ENCODE measurements at places on chromosomes 3 and 15.

- no peak for DNase-seq
These were observed 52.6 kb downstream of the RFTN1 start for GRCh38 chr3:16460886-16461285.

DNA sequence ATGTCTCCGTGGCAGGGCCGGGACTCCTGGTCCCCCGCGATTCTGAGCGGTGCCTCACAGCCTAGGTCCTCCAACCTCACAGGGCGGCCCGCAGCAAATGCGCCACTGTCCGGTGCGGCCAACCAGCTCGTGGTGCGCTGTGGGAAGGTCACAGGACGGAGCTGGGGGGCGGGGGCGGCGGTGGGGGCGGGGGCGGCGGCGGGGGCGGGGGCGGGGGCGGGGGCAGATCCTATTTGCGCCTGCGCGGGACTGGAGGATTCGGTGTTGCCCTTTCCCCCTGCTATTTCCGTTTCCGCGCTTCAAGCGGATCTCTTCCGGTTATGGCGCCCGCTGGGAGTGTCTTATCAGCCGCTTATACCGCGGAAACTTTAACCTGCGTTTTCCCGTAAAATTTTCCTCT, 106.7 kb upstream of the SNRPN start:
- DNase-seq, result no peak

DNA sequence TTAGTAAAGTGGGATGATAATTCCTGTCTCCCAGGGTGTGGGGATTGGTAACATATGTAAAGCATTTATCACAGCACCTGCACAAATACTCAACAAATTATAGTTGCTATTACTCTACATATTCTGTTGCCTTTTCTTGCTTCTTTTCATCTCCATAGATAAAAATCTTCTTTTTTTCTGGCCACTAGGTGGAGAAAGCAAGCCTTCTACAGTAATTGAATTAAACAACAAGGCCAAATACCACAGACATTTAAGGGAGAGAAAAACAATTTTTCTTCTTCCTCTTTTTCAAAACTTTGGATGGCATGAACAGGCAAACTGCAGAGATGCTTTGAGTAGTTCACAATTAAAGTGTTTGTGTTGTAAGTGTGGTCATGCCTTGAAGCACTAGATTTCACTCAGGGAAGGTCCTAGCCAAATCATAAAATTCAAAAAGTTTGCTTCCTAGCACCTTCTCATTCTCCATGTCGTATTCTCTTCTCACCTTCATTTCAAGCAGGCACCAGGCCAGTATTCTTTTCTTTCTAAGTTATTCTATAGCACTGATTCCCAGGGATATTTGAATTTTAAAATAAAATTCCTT, 493.4 kb upstream of the TGFBR2 start:
- DNase-seq, result no peak

- no peak for DNase-seq
These were observed 1.5 kb upstream of the SLC12A8 start for GRCh38 chr3:125213946-125214542.

GRCh38 chr15:93372865-93373223, 283.8 kb upstream of the RGMA start:
- no peak for DNase-seq

DNA sequence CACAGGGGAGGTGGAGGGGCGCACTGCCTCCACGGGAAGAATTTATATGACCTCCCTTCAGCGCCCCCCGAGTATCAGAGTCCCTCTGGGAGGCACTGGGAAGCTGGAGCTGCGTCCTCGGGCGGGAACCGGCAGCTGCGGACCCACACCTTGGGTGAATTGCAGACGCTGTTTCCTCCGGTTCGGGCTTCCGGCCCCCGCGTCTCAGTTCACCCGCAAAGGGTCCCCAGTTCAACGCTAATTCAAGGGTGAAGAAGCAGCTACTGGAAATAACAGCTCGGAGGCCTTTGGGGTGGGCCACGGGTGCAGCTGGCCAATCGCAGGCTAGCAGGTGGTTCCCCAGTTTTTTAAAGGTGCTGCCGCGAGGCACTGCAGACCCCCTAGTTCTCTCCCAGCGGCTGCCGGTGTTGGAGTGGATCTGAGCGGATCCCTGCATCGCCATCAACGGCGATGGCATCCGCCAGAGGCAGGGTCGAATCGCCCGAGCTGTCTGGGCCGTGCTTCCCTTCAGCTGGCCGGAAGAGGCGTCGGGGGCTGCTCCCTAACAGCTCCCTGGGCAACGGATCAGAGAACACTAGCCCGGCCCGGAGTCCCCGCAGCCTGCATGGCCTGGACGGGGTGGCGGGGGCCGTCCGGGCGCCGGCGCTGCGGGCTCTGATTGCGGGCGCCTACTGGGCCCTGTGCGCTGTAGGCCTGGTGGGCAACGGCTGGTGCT, 19.4 kb upstream of the ADAMTS7 start:
- no peak for DNase-seq

DNA sequence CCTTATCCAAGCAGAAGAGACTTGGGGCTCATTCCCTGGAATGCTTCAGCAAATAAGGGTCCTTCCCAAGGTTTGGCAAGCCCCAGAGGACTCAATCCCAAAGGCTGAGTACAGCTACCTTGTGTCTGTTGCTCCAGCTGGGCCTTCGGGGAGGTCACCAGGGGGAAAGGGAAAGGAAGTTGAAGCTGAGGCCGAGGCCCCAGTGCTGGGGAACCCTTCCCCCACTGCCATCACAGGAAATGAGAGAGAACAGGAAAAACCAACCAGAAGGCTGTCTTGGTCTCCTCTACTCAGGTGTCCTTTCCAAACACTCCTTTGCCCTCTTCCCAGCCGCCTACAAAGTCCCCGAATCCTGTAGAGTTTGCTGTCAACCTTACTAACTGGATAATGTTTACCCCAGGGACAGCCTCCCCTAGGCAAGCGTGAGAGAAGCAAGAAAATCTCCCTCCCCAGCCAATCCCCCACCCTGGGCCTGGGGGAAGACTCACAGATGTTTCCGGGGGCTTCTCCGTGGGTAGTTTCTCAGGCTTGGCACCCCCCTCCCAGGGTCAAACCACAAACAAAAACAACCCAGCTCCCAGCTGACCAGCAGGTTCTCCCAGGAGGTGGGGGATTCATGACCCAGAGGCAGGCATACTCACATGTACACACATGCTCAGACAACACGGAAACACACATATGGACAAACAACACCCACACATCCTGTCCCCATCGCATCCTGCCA, 5.5 kb downstream of the CSRNP1 start:
- no peak for DNase-seq

GRCh38 chr15:85274315-85275050, 105.9 kb upstream of the AKAP13 start:
- no peak for DNase-seq

DNA sequence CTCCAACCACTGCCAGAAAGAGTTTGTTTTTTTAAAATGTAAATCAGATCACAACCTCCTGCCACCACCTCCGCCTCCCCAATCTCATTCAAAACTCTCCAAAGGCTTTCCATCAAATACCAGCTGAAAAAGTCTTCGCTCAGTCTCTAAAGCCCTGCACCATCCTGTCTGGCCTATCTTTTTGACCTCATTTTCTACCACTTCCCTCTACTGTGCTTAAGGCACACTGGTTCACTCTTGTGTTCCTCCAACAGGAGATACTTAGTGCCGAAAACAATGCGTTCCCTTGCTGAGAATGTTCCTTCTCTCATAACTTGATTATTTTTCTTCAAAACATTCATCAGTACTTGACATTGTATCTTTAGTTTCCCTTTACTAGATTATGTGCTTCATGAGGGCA, 3.5 kb downstream of the BTBD1 start:
- DNase-seq, result no peak

- DNase-seq, result no peak
These were observed 131.7 kb downstream of the STAG1 start for GRCh38 chr3:136620436-136620835.

- no peak for DNase-seq
These were observed 895.6 kb upstream of the ROBO1 start for GRCh38 chr3:80663426-80663825.

DNA sequence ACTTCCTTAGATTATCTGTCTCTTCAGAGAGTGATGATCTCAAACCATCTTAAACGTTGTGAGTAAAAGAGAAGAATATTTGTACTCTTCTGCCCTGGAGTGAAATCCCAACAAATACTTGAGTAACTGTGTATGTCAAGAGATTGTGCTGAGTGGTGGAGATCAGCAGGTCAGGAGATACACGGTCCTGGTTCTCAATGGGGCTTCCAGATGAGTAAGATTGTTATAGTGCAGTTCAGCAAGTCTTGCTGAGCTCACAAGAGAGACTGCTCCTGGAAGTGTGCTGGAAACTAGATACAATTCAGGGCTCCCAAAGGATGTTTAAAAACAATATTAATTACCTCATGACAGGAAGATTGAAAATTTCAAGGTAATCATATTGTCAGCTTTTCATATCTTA, 184.3 kb downstream of the AKAP13 start:
- DNase-seq, result no peak

- DNase-seq, result no peak
These were observed 40.5 kb upstream of the SIAH2 start for GRCh38 chr3:150803440-150803985.

DNA sequence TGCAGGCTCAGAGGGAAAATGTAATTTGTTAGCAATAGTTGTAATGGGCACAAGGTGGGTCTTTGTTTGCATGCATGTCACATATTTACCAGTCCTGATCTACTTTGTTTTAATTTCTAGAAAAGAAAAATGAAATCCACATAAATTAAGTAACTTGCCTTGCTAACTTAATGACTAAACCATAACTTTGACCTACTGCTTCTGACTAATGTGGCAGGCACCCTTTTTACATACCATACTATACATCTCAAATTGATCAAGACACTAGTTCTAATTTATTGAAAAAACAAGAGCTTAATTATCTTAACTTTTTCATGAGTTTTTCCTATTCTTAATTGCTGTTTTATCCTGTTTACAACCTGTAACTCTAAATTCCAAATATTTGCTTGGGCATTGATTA, 93.2 kb downstream of the ATP11B start:
- DNase-seq, result no peak

Data from activated naive CD4-positive, alpha-beta T cell treated with Interleukin-2 at 50 U/mL for 16 hours (primary cell).